ENCODE measurements at places on chromosomes 5 and 9.

GRCh38 chr5:160727296-160727997 lies 124.6 kb downstream of the ATP10B start:
- no peak for DNase-seq

- DNase-seq: no peak
Observed at GRCh38 chr5:98214240-98215051, 559.0 kb upstream of the RGMB start.

GRCh38 chr9:110464321-110464720 lies 115.2 kb downstream of the SVEP1 start:
- no peak for DNase-seq

GRCh38 chr9:123225374-123225813 lies 43.0 kb downstream of the STRBP start:
- DNase-seq: peak; percentile 44

Data from HEK293T (cell line).